ENCODE measurements at places on chromosomes 1 and 21.

GRCh38 chr1:22615886-22616285, 20.5 kb upstream of the C1QA start:
- peak; percentile 12 for DNase-seq

DNA sequence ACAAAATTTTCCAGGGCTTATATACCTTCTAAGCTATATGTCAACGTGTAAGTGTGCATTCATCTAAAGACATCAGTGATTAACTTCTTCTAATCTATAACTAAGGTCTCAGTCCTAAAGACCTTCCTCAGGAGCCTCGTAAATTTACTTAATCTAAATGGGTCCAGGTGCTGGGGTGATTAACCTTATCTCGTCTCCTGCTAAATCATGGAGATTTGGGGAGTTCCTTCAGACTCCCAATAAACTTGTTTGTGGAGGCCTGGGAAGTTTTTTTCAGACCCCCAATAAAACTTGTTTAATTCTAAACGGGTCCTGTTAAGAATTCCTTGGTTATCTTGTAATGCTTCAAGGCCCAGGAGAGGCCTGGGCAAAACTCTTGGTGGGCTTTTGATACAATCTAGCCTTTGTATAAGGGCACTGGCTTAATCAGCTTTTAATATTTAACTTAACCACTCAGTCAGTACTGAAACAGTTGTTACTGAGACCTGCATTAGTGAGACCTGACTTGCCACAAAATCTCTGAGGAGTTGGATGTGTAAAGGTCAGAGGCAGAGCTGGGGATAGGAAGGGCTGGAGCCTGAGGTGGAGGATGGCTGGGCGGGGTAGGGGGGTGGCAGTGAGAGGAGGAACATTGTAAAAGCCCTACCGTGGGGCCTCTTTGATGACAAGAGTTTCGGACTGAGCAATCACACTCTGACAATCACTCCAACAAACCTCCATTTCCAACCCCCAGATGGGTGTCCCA, 6.2 kb upstream of the HMGCS2 start:
- DNase-seq: no peak

- no peak for DNase-seq
Observed at GRCh38 chr21:36338975-36339374, 19.0 kb downstream of the MORC3 start.

DNA sequence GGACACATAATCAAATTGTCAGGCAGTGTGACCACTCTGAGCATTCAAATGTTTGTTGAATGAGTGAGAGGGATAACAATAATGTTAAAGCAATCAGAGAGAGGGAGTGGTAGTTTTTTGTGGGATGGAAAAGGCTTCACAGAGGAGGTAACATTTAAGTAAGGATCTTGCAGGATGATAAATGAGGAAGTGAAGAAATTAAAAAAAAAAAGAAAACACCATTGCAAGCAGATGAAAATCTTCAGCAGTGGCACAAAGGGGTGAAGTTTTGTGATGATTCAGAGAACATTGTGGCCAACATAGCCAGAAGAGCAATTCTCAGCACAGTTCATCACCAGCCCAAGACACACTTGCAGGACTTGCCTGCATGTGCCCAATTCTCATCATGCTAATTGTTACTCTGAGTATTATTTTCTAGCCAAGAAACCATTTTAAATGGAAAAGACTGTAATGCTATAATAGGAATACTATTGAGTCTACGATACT, 35.0 kb downstream of the OVGP1 start:
- DNase-seq: no peak

DNA sequence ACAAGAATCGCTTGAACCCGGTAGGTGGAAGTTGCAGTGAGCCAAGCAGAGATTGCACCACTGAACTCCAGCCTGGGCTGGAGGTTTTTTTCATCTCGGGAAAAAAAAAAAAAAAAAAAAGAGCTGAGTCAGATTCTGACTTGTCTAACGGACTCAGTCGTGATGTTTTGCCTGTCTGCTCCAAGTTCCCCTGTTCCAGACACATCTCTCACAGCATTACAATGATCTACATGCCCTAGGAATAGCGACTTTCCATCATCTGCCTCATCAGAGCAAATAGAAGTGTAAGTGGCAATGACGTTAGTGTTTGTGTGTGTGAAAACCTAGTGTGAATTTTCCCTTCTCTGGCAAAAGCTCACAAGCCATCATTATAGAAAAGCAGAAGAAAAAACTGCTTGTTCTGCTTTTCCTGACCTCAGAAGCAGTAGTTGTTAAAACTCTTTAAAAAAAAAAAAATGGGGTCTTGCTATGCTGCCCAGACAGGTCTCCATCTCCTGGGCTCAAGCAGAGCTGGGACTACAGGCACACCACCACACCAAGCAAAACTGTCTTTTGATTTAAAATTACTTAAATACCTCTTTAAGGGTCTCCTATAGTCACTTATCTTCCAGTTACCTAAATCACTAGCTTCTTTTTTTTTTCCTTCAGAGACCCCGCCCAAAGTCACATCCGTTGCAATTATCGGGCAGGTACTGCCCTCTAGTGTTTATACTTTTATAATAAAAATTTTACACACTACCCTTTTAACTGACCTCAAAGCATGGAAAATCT, 37.3 kb downstream of the PLEKHO1 start:
- no peak for DNase-seq

GRCh38 chr1:44296806-44297205, 58.3 kb downstream of the ERI3 start:
- DNase-seq: no peak

- no peak for DNase-seq
Observed at GRCh38 chr1:7473223-7474142, 297.6 kb upstream of the VAMP3 start.

DNA sequence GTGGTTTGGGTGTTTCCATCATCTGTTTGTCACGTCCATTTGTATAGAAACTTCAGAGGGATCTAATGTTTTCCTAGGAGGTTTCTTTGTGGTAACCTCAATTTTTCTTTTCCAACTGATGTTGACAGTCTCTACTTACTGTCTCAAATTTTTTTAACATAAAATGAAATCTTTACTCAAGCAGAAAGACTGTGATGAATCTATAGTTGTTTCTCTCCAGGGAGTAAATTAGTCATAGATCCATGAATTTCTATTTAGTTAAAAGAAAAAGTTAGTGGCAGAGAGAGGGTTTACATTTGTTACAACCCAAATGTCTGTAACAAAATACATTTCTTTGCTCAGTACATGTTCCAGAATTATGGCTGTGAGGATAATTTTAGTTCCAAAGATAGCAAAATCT, 161.6 kb downstream of the DISP1 start:
- DNase-seq: no peak

GRCh38 chr1:2047749-2048729, 2.2 kb upstream of the PRKCZ start:
- DNase-seq: no peak

GRCh38 chr1:19616489-19616888, 27.6 kb upstream of the NBL1 start:
- no peak for DNase-seq

DNA sequence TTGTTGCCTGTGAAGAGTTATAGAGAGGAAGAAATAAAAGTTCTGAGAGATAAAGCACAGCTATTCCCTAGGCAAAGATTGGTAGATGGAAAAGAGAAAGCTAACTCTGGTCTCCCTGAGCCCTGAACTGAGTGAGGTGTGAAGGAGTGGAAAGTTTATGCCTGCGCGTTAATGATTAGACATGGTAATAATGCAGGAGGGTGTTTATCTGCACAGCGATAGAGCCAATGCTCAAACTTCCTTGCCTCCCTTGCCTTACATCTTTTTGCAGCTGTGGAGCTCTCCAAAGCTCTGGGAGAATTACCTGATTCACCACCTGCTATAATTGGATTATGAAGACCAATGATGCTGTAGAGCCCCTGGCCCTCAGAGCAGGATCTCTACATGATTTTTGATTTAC, 32.8 kb upstream of the CHRM3 start:
- DNase-seq: no peak

GRCh38 chr1:6591222-6591621, 11.4 kb downstream of the ZBTB48 start:
- DNase-seq: no peak

DNA sequence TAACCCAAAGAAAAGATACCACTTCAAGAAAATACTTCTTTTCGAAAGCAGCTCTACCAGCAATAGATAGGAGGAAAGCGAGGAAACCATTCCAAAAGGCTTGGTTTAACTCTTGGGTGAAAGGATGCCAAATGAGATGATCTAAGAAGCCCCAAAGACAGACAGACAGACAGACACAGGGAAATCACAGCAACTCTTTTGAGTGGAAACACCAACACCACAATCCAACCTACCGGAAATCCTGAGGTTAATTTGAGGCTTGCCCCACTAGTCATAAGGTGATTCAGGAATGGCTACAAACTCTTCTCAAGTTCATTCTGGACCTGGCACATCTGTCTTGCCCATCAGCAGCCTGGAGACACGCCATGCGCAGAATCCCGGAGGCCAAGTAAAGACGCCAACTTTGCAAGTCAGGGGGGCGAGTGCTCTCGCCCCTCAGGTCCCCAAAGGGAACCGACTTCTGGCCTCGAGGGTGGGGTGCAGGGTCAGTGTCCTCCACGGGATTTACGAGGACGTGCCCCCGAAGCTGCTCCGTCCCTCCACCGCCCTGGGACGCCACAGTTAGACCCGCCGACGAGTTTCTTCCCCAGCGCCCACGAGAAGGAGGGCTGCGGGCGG, 778 bp downstream of the EVI5 start:
- DNase-seq: peak; percentile 71

- no peak for DNase-seq
Observed at GRCh38 chr1:30744060-30744756, 13.4 kb downstream of the LAPTM5 start.

- DNase-seq: no peak
Observed at GRCh38 chr1:2316451-2316961, 74.8 kb downstream of the MORN1 start.

DNA sequence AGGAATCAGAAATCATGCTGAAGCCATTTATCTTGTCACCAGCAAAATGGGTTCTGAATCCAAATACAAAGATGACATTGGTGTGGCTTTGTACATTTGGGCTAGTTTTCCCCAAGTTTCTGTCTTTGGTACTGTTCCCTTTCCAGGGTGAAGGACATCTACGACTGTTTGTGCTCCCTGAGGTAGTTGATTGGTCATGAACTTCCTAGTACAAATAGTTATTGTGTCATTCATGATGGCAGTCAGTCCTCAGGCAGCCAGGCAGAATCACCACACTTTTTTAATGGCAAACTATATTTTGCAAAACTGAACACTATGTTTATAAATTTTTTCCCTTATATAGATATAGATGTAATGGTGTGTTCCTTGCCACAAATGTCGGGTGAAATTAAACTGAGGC, 46.0 kb downstream of the CEP350 start:
- no peak for DNase-seq

- no peak for DNase-seq
Observed at GRCh38 chr1:193754732-193755427, 568.5 kb upstream of the B3GALT2 start.

DNA sequence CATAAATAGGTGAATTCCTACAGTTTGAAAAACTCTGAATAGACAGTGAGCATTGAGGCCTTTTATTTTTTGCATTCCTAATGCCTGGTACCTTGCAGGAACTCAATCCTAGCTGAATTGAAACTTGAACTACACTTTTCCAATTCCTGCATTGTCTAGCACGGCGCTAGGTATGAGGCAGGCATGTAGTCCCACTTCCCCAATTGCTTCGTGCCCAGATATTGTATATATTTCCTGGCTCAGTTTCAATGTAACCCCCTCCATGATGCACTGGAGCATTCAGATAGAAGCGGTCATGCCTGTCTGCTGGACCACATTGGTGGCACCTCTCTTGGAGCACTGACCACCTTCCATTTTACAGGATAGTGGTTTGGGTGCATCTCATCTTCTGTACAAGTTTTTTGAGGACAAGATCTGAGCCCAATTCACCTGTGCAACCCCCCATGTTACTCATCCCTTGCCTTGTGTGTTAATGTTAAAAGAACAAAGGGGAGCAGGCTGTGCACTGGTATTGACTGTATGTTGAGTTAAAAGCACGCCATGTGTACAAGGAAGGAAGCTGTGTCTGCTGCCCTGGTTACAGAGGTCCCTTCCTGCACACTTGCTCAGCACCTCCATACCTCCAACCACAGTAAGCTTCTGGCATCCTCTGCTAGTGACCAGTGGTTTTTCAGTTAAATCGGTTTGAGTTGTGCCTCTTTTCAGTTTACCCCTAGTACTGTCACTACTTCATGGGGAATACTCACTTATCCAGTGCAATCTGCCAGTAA, 10.0 kb upstream of the RAB7B start:
- DNase-seq: no peak

GRCh38 chr1:11281518-11282331, 8.7 kb downstream of the UBIAD1 start:
- DNase-seq: no peak

DNA sequence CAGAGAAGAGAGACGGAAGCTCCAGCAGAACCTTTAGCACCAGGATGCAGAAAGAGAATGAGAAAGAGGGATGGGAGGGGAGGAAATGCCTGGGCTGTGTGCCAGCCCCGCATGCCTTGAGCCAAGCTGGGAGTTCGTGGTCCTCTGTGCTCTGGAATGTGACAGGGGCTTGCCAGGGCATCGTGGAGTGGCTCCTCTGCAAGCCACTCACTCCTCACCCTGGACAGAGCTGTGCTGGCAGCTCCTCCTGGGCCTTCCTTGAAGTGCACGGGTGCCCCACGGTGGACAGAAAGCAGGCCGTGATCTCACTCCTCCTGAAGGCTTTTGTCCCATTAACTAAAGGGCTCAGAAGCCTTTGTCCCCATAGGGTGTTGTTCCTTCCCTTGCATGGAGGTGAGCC, 34.8 kb upstream of the PRELP start:
- no peak for DNase-seq

DNA sequence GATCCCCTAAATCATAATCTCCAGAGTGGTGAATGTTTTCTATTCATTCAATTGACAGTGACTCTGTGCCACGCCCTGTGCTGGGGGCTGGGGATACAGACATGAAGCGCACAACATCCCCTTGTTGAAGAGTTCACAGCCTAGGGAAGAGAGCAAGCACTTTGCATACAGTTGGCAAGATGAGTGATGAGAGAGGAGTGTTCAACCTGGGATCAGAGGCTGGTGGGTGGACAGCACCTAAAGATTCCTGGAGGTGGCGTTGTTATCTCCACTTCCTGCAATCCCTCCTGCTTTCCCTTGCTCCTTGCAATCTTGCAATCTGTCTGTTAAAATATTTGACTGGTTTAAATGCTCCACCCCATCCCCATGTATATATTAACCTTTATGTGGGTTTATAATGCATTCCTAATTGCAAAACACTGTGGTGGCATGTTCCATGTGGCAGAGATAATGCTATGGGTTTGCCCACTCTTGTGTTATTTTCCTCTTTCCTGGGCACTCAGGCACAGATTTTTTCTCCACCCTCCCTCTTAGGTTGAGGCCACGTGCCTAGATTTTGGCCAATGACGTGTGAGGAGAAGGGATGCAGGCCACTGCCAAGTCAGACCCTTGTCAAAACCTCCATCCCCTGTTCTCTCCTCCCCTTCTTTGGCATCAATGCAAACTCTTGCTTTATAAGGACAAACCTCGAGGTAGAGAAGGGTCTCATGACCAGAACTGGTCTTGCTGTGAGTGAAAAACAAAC, 36.2 kb upstream of the GADD45A start:
- no peak for DNase-seq

- no peak for DNase-seq
Observed at GRCh38 chr1:38500891-38501290, 358.7 kb downstream of the RRAGC start.

- peak; percentile 49 for DNase-seq
Observed at GRCh38 chr1:202049129-202049528, 38.7 kb downstream of the ELF3 start.

- no peak for DNase-seq
Observed at GRCh38 chr1:3440711-3441409, 13.6 kb upstream of the ARHGEF16 start.

Measured in natural killer cell treated with Interleukin-12 subunit alpha and Interleukin-12 subunit beta and Interleukin-15 and Interleukin-18, amount 100 ng/mL, for 72 hours (primary cell).